ENCODE measurements at places on chromosomes 13 and 19.

- DNase-seq: no peak
Measured at GRCh38 chr19:50558039-50558438, 10.2 kb downstream of the LRRC4B start.

- DNase-seq: no peak
Measured at GRCh38 chr13:52842441-52842840, 6.0 kb downstream of the PCDH8 start.

DNA sequence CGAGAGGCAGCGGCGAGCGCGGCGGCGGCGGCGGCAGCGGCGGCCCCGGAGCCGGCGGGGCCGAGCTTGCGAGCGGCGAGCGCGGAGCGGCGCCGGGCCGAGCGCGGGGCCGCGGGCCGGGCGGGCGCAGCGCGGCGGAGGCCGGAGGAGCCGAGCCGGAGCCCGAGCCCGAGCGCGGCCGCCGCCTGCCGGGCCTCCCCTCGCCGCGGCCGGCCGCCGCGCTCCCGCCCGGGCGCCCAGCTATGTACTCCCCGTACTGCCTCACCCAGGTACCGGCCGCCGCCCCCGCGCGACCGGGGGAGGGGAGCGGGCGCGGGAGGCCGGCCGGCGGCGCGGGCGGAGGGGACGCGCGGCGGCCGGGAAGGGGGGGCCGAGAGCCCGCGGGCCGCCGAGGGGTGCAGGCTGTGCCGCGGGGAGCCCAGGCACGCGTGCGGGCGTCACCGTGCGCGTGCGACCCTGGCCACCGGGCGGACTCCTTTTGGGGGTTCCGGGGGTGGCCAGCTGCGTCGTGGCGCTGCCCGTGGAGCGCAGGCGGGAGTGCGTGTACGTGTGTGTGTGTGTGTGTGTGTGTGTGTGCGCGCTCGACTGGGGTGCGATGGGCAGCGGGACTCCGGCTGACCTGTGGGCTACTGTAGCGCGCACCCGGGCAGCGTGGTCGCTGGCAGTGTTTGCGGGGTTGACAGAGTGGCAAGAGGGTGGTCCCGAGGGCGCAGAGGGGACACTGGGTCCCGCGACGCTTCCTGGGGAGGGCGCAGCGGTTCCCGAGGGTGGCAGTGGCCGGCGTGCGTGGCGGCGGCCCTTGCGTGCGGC, 526 bp downstream of the NFIX start:
- no peak for DNase-seq

DNA sequence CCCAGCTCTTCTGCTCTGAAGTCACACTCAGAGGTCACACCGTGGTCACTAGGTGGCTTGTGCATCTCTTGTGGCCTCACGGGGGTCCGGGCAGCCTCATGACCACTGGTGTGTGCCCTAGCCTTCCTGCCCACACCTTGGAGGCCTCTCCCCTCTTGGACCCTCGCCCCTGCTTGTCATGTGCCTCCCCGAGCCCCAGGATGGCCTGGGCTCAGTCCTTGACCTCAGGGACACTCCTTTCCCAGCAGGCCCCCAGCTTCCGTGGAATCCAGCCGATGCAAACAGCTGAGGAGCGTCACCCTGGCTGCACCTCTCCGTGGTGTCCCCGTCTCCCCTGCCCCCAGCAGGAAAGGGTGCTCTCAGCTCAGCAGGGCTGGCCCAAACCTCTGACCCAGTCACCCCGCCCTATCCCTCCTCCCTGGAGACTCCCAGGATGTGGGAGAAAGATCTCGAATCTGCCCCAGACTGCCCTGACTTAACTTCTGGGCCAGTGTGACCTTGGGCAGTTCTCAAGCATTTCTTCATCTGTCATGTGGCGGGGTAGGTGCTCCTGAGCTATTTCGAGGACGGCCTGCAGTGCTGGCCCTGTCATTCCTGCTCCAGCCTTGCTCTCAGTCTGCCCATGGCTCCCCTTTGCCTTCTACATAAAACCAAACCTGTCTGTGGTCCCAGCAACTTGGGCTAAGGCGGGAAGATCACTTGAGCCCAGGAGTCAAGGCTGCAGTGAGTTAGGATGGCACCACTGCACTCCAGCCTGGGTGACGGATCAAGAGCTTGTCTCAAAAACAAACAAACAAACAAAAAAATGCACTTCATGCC, 4.6 kb upstream of the SLC25A42 start:
- no peak for DNase-seq

DNA sequence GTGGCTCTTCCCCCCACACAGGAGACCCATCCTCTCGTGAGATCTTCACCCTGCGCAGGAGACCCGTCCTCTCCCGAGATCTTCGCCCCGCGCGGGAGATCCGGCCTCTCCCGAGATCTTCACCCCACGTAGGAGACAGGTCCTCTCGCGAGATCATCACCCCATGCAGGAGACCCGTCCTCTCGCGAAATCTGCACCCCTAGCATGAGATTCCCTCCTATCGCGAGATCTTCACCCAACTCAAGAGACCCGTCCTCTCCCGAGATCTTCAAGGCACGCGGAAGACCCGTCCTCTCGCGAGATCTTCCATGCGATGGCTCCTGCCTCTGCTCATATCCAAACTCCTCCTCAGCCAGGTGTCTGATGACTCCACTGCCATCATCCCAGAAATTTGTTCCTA, 24.3 kb downstream of the LAIR2 start:
- DNase-seq: no peak

DNA sequence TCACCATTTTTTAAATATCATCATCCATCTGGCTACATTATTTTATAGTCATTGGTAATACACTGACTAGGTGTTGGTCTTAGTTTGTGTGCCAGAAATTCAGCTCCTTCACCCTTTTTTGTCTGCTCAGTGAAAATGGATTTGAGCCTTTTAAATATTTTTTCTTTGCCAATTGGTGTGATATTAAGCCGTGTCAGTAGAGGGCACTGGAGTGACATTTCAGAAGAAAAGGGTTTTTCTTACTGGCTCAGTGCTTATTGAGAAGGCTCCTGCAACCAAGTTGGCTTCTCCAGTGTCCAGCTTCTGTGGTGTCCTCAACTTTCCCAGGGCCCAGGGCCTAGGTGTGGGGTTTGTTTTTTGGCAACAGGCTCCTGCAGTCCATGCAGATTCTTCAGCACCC, 546.6 kb downstream of the DACH1 start:
- DNase-seq: no peak

- DNase-seq: no peak
Measured at GRCh38 chr13:50344717-50345116, 329.5 kb downstream of the KCNRG start.

DNA sequence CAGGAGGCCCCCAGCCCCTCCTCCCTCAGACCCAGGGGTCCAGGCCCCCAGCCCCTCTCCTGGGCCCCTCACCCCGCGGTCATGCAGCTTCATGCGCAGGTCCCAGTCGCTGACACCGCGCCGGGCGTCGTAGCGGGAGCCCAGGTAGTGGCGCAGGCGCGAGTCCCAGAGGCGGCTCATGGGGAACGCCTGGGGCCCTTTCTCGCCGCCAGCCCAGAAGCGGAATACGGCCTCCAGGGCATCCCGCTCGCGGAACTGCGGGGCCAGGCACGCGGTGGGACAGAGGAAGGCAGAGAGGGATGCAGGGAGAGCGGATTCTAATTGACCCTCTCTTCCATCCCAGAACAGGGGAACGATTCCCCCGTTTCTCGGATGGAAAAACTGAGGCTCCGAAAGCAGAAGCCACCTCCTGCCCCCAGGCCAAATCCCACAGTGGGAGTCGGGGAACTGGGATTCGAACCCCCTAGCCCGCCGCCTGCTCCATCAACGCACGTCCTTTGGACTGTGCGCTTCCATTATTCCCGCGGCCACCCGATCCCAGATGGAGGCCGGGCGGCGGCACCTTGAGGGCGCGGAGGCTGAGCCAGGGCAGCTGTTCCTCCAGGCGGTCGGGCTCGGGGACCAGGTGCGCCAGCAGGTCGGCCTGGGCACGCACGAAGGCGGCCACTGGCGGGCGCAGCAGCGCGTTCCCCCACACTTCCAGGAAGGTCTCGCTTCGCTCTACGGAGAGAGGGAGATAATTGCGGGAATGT, 4.2 kb upstream of the TNNI3 start:
- DNase-seq: no peak

DNA sequence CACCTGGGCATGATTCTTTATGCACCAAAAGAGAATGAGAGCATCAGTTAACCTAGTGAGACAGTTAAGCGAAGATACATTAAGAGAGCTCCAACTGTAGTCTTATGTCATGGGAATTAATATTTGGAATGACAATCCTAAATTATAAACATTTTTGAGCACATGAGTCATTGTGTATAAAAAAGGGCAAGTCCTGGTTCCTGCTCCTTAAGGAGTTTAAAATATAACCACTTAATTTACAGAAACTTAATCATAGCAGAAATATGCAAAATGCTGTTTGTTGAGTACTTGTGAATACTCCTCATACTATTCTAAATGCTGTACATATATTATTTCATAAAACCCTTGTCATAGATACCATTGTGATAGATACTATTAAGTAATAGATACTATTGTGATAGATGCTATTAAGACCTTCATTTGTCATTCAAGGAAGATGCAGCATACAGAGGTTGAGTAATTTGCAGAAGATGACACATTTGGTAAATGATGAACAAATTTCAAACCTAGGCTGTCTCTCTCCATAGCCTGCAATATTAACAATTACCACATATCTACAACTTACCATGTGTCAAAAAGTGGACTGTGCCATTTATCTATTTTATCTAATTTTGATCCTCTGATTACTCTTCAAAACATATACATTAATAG, 301.0 kb downstream of the TBC1D4 start:
- DNase-seq: no peak

- peak; percentile 87 for DNase-seq
Measured at GRCh38 chr19:38949580-38950367, 19.0 kb downstream of the MRPS12 start.

GRCh38 chr13:74487091-74487722, 353.0 kb upstream of the KLF12 start:
- no peak for DNase-seq

GRCh38 chr13:39676315-39676876, 20.9 kb downstream of the COG6 start:
- no peak for DNase-seq

GRCh38 chr19:18514800-18515682, 6.8 kb downstream of the ELL start:
- DNase-seq: no peak

- peak; percentile 13 for DNase-seq
Measured at GRCh38 chr19:16661480-16662034, 618 bp downstream of the TMEM38A start.

DNA sequence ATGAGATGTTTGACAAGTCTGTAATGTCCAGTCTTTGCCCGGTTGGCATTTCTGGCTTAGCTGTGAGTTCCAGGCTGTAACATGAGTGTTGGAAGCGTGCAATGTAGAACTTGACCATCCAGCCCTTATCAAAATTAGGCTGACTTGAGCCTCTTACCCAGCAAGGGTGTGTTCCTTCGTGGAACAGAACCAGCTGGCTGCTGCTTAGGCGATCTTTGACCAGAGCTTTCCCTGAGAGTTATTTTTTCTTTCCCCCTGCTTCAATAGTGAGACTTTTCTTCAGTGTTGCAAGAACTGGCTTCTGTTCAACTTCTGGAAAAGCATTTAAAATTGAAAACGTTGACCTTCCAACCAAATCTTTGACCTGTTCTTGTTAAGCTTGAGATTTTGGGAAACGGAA, 6.5 kb downstream of the TNFSF13B start:
- no peak for DNase-seq

All from activated naive CD4-positive, alpha-beta T cell treated with anti-CD3 and anti-CD28 coated beads, Interleukin-2, amount 50 U/mL, for 16 hours (primary cell).